ENCODE measurements at places on chromosomes 3 and 15.

DNA sequence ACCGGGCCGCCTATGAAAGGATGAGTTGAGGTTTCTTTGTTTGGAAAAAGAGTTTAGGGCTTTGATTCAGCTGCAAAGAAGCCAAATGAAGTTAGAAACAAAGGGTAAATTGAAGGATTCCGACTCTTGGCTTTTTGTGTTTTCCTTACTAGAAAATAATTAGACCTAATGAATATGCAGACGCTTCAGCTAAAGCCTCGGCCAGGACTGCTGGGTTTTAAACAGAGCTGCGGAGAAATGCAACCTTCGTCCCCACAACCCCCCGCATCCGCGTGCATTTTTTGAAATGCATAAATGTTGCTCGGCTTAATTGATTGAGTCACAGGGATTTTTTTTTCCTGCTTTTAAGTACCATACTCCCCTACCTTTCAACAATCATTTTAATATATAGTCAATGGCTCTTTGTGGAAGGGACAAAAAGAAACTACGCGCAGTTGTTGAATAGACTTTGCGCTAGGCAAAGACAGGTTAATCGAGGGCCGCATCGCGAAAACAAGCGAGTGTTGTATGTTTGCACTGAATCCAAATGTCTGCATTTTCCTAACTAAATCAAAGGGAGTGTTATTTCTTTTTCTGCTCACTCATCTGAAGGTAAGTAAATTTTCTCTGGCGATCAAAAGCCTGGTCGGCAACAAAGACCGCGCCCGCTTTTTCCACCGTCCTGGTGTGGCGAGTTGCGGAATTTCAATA is 1.3 kb upstream of the ZIC4 start:
- DNase-seq = no peak

GRCh38 chr3:48431224-48432029 is 1.5 kb upstream of the PLXNB1 start:
- no peak for DNase-seq

DNA sequence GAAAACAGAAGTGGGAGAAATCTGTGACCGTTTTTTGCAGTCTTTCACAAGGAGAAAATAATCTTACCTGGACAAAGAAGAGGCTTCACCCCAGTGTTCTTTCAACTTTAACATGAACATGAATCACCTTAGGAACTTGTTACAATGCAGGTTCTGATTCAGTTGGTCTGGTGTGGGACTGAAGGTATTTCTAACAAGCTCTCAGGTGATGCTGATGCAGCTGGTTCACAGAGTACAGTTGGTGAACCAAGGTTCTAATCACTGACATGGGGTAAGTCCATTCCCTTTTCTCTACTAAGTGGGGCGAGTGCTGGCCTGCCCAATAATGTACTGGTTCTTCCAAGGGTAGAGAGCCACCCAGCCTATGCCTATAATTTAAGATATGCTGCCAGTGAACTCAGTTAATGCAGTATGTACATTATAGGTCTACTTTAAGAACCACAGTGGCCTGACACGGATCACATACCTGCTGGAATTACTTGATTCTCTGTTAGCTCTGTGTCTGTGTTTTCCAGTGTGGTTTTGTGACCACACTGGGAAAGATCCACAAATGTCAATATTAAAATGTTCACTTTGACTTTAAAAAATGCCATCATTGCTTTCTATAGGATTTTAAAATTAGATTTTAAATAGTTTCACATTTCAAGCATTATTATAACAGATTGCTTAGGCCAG is 304.1 kb downstream of the ZNF621 start:
- no peak for DNase-seq

- DNase-seq = no peak
These were observed 4.9 kb upstream of the C3orf49 start for GRCh38 chr3:63814237-63814636.

- no peak for DNase-seq
These were observed 1.0 kb downstream of the ATP2C1 start for GRCh38 chr3:130894986-130895280.

DNA sequence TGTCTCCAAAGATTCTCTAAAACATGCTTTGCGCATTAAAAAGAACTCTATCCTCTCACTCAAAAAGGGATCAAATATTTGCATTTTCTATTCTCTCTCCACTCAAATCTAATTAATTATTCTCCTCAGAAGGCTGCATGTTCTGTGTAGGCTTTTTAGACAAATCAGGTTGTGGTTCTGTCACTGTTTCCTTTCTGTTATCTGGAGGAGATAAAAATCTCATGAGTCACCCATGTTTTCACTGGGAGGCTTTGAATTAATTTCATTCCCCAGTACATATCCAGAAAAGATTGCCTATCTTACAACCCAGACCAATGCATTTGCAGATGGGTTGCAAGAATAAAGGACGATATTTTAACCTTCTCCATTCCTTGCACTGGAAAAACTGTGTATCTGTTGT is 446.5 kb downstream of the GRM7 start:
- no peak for DNase-seq

GRCh38 chr15:75577401-75578172 is 1.5 kb downstream of the PTPN9 start:
- no peak for DNase-seq

- DNase-seq = no peak
These were observed 46.2 kb upstream of the THRB start for GRCh38 chr3:24540821-24541220.

- no peak for DNase-seq
These were observed 313.5 kb downstream of the PYDC2 start for GRCh38 chr3:191774485-191774884.

DNA sequence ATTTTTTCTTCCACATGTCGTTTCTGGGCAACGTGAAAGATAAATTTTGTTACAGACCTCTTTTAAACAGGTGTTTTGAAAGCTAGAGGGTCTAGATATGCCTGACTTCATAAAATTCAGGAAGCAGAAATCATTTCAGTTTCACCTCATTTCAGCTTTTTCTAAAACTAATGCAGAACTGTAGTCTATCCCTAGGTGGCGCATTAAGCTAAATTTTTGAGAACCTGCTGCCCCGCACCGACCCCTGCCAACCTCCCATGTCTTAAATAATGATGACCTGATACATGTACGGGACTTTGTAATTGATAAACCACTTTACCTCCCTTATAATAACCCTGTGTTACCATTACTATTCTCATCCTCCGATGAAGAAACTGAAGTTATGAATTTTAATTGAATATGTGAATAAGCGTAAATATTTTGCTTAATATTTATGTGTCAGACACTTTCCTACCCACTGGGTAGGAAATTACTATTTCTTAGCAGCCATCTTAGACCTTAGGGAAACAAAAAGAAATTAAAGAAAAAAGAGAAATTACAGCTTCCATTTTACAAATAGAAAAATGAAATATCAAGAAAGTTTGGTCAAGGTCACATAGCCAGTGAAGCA is 78.7 kb upstream of the GCNT3 start:
- no peak for DNase-seq

DNA sequence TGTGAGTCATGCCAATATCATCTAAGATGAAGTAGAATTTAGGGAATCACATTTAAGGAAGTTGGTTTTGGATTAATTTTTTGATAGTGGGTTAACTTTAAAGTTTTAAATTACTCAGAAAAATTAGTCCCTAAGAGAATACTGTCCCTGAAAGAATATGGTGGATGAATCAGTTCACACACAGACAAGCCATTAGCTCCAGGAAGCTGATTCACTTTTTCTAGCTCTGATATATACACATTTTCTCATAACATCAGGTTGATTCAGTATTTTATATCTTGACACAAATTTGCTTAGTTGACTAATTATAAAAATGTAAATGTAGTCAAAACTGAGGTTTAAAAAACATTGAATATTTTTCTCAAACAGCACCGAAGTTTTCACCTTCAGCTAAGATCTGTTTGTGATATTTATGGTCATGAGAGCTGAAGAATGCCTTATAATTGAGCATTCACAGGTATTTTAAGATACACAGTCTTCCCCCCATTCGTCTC is 55.1 kb downstream of the MYH15 start:
- no peak for DNase-seq

GRCh38 chr3:188937389-188937788 is 234.4 kb upstream of the TPRG1 start:
- DNase-seq = no peak

- no peak for DNase-seq
These were observed 153.0 kb downstream of the THRB start for GRCh38 chr3:24341668-24342067.
